ENCODE measurements at places on chromosomes 2 and 18.

DNA sequence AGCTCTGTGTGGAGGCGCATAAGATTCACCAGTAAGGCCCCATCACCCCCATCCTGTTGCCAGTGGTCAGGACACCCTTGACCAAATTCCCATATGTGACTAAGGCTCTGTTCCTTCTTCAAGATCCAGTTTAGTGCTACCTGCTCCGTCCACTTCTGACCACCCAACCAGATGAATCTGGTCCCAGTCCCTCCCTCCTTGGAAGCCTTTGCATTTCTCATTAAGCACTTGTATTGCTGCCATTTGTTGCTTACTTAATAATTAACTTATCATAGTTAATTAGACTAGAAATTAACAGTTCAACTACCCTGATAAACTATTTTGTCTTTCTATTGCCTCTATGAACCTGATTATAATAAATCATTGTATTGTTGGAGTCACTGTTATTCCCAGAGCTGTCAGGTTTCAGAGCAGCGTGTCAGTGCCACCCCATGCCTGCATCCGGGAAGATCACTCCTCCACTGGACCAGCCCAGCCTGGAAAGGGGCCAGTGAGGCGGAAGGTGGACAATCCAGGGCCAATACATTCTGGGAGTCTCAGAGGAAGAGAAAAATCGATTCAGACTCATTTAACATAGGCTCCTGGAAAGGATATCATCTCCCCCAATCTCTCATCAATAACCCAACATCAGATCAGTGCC is 9.5 kb upstream of the NAT8 start:
- DNase-seq, result no peak

GRCh38 chr2:47234456-47234855 is 79.3 kb upstream of the STPG4 start:
- no peak for DNase-seq

- DNase-seq, result no peak
Measured at GRCh38 chr2:102096103-102096502, 46.4 kb upstream of the IL1R1 start.

DNA sequence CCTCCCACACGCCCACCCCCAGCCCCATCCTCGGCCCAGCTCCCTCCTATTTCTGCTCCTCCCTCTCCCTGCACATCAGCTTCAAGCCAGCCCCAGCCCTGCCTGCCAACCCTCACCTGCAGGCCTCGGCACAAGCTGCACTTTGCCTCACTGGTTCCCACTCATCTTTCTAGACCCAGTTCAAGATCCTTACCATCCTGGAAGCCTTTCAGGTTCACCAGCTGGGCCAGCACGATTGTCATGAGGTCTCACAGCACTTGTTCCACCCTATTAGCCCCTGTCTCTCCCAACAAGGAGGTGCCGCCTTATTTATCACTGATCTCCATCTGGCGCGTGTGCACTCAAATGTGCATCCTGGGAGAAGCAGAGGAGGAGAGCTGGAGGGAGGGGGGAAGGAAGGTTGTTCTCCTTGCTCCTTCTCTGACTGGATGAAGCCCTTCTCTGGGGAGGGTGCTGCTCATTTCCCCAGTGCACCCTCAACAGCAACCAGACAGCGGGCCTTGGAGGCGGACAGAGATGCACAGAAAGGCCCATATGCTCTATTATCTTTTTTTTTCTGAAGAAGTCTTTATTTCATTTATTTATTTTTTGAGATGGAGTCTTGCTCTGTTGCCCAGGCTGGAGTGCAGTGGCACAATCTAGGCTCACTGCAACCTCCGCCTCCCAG is 15.5 kb upstream of the BIN1 start:
- no peak for DNase-seq

DNA sequence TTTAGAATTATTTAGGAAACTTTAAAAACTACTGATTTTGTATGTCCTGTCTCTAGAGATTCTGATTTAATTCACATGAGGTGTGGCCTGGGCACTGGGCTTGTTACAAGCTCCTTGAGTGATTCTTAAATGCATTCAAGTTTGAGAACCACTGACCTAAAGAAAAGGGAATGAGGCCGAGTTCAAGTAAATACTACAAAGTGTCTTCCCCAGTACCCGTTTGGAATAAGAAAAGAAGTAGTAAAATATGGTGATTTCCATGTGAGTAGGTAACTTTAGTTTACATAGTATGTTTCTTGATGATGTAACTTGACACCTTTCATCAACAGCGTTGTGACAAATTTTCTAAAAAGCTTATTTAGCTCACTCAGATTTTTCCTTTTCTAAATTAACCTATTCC is 1022.9 kb upstream of the NRXN1 start:
- DNase-seq, result no peak

DNA sequence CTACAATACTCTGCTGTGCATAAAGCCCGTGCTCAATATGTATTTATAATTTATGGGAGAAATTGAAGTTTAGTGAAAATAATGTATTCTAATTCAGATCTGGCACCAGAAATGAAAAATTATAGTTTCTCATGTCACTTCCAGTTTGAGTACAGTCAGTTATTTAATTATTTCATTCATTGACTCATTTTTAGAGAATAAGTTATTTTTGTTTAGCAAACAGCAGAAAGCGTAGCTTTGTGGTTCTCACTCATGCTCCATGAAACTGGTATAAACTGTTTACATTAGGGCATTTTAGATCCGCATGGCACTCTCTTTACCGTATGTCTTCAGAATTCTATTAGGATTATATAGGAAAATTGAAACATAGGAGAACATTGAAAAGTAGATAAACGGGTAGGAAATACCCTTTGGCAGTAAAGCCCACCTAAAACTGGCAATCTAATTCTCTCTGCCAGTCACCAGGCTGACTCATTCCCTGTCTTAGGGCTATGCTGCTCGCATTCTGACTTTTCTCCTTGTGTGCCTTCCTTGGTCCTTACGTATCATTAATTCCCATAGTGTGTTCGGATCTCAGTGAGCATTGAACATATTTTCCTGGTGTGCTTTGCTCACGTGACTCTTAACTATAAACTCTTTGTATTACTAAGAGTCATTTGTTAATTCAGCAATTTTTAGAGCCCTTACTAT is 106.0 kb downstream of the ZNF236 start:
- no peak for DNase-seq

- no peak for DNase-seq
Measured at GRCh38 chr2:29113027-29113686, 2.1 kb upstream of the CLIP4 start.

DNA sequence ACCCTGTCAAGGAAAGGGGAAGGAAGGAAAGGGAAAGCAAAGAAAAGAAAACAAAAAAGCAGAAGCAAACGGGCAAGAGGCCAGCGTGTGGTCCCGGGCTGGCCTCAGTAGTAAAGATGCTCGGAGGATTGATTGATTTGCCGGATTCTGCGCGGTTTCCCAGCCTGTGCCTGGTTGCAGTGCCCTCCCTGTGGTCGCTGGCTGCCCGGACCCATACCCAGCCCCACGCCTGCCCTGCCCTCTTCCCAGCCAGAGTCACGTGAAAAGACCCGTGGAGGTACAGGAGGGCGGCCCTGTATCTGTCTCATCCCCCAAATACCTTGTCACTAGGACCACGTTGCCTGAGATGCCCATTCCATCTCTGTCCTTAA is 55.1 kb upstream of the IMP4 start:
- DNase-seq, result no peak

GRCh38 chr2:106284691-106285202 is 90.6 kb upstream of the UXS1 start:
- no peak for DNase-seq

- no peak for DNase-seq
Measured at GRCh38 chr2:134429886-134430285, 176.0 kb downstream of the MGAT5 start.

All from NCI-H510A (cell line).